LoVo (cell line): ENCODE measurements at places on chromosomes 3 and 15.

- DNase-seq = no peak
Measured at GRCh38 chr15:74336061-74337005, 31.1 kb downstream of the CYP11A1 start.

DNA sequence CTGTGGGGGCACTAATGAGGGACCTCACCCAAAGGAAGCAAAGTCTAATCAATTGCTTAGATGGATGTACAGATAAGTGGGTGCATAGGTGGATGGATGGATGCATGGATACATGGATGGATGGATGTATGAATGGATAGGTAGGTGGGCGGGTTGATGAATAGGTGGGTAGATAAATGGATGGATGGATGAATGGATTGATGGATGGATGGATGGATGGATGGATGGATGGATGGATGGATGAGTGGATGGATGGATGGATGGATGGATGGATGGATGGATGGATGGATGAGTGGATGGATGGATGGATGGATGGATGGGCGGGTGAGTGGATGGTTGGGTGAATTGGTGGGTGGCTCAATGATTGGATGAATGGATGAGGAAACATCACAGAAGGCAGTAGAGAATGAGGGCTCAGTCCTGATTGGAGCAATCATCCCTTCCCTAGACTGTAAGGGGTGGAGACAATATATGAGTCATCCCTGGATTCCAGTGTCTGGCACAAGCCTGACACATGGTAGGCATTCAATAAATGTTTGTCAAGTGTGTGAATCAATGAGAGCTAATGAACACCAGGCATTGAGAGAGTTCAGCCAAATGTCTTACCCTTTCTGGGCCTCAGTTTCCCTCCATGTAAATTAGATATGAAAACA, 40.4 kb upstream of the PXYLP1 start:
- no peak for DNase-seq

DNA sequence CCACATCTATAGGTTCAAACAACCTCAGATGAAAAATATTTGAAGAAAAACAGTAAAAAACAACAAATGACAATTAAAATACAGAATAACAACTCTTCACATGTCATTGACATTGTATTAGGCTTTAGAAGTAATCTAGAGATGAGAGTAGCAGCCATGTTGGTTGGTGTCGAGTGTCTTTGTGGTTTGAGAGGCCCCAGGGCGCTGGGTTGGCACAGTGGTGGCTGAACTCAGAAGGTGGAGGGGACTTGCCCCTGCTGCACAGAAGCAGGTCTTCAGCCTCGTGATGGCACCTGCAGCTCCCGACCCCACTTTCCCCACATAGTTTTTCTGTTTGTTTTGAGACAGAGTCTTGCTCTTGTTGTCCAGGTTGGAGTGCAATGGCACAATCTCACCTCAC, 187.2 kb downstream of the OSBPL10 start:
- no peak for DNase-seq

GRCh38 chr3:194971009-194971408, 285.3 kb downstream of the FAM43A start:
- DNase-seq = no peak

DNA sequence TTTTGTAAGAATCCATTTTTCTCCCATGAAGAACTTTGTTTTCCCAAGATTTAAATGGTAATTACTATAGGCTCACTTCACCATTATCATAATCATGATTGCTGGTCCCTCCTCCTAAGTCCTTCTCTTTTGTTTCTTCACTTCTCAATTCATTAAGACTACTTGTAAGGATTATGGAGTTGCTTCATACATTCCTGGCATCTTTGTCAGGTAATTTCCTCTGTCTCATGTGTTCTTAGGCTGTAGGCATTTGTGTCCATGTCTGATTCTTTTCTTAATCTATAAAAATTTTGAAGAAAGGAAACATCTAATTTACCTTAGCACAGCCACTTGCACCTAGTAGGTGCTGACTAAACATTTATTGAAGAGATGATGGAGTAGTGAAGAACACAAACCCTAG, 79.9 kb upstream of the SATB1 start:
- DNase-seq = no peak

DNA sequence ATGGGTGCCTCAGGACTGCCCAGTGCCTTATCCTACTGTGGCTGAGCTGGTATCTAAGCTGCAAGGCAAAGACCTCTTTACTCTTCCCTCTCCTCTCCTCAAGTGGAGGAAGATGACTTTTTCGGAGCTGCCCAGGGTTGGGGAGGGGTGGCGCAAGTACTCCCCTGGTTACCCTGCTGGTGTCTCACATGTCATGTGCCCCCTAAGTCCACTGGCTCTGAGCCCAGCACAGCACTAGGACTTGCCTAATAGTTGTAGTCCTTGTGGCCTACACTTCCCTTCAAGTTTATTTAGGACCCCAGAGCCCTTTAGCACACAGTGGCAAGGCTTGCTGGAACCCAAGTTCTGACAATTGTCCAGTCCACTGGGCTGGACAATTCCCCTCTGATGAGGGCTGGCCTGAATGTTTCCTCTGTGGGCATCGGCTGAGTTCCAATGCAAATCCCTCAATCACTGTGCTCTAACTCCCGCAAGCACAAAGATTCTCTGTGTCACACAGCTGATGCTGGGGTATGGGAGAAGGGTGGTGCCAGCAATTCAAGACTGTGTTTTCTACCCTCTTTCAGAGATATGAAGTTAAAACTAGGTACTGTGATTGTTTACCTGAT, 60.4 kb downstream of the UQCC5 start:
- no peak for DNase-seq

DNA sequence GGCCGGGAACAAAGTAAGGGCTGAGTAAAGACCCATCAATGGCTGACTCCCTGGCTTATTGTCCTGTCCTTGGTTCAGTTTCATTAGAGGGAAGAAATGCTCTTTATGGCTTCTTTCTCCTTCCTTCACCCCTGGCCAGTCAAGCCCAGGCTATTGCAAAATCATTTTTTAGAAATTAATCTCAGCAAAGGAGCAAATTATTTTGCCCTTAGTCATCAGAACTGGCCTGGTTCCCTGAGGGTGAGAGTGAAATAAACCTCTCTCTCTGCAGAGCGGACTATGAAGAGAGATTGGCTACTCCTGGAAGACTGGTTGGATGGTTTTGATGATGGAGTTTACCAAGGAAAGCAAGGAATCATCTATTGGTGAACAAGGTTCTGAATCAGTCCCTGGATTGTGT, 52.7 kb upstream of the OXTR start:
- no peak for DNase-seq

- no peak for DNase-seq
Measured at GRCh38 chr3:54931182-54931581, 3.3 kb upstream of the LRTM1 start.

DNA sequence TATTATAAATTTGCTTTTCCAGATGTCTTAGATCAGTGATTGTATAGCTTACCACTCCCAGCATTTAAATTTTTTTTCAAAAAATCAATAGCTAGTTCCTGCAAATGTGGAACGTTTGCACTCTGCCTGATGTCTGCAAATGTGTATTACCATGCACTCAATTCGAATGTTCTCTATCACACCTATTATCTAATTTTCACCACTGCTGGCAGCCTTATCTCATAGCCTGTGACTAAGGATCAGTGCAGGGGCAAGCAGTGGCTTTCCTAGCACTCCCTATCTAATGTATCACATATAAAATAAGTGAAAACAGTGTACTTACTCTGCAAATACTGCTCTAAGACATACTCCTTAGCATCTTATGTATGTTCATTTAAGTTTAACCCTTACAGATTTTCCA, 196.3 kb upstream of the PLSCR5 start:
- DNase-seq = no peak

- DNase-seq = no peak
Measured at GRCh38 chr3:117836296-117836695, 1126.7 kb downstream of the TUSC7 start.

DNA sequence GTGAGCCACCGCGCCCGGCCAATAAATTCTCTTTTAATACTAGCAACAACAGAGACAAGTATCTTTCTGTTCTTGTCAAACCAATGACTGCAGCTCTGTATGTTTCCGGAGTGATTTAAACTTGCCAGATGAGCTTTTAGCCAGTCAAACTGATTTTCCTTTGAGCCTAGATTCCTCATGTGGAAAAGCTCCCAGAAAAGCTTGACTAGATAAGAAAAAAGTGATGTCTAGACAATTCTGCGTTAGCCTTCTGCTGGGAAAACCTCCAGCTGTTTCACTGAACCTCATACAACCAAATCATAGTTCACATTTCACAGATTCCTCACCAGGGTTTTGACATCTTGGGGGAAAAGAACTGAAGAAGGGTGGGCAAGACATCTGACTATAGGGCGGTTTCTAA, 78.6 kb downstream of the MAGI1 start:
- DNase-seq = no peak

DNA sequence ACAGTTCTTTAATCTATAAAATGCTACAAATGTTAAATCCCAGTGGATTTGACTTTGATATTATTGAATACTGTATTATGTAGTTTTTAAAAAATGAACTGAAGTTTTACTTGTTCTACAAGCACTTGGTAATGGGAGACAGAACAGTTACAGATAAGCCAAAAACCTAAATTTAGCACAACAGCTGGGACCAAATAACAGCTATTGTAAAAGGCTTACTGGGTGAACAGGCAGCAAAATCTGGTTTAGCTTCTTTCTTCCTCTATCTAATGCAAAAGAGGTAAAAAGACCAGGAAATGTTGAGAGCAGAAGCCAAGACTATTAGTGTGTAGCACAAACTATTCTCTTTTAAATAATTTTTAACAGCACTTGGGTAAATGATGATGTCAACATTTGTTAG, 1.6 kb upstream of the ATOSA start:
- no peak for DNase-seq

- DNase-seq = no peak
Measured at GRCh38 chr15:99978426-99978825, 245.2 kb upstream of the LYSMD4 start.

GRCh38 chr15:100764778-100765466, 114.7 kb upstream of the ALDH1A3 start:
- DNase-seq = no peak

GRCh38 chr3:29279806-29280205, 1.1 kb upstream of the RBMS3 start:
- no peak for DNase-seq

DNA sequence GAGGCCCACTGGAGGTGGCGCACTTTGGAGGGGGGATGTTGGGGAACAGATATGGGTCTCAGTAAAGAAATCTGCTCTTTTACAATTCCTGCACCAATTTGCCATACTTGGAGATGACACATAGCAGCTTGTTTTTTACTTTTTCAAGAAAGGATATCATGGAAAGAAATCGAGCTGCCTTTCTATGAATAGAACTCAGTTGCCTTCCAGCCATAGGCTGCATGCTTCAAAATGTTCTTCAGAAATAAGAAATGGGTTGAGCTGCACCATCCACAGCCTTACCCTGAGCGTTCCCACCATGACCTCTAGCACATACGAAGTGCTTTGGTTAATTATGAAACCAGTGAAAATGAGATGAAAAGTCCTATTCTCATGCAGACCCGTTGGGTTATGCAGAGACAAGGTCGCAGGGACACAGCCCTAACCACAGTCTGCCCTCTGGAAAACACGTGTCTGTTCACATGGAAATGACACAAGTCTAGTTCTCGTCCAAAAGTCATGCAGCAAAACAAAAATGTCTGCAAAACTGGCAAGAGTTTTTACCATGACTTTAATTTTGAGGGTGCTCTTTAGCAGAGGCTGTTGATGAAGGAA, 36.3 kb downstream of the NGRN start:
- no peak for DNase-seq

- no peak for DNase-seq
Measured at GRCh38 chr3:4976109-4976508, 3.1 kb upstream of the BHLHE40 start.

DNA sequence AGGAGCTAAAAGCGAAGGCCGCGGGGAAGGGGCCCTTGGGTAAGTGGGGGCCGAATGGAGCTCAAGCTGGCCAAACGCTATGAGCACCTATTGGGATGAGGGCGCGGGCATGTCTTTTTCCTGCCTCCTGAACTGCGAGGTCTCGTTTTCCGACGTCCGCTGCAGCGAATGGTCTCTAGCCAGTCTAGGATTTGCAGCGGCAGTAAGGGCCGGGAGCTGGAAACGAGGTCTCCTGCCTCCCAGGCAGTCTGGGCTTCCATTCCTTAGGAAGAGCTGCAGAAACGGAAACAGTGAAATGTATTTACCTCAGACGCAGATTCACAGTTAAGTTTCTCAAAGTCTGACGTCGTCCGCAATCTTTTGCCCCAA, 517 bp downstream of the TMA7 start:
- DNase-seq = no peak

GRCh38 chr3:128567705-128568356, 74.8 kb upstream of the GATA2 start:
- no peak for DNase-seq

- no peak for DNase-seq
Measured at GRCh38 chr3:101533603-101533968, 20.6 kb upstream of the SENP7 start.

GRCh38 chr3:57598765-57599360, 1.7 kb upstream of the ARF4 start:
- DNase-seq = peak; percentile 15

- DNase-seq = peak; percentile 82
Measured at GRCh38 chr3:134039161-134039862, 9.6 kb upstream of the SLCO2A1 start.

DNA sequence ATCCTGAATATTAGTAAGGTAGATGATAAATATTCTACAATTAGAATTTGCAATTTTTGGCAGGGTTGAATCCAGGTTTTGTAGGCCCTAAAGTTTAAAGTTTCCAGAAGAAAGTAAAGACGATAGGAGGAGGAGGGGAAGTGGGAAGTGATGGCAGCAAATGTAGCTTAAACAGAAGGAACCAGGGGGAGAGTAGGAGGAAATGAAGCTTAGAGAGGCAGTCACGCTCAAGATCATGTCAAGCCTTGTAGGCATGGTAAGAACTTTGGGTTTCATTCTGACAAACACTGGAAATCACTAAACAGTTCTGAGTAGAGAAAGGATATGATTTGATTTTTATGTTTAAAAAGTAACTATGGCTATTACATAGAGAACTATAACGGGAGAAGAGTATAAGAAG, 63.9 kb downstream of the NR2E3 start:
- DNase-seq = no peak

DNA sequence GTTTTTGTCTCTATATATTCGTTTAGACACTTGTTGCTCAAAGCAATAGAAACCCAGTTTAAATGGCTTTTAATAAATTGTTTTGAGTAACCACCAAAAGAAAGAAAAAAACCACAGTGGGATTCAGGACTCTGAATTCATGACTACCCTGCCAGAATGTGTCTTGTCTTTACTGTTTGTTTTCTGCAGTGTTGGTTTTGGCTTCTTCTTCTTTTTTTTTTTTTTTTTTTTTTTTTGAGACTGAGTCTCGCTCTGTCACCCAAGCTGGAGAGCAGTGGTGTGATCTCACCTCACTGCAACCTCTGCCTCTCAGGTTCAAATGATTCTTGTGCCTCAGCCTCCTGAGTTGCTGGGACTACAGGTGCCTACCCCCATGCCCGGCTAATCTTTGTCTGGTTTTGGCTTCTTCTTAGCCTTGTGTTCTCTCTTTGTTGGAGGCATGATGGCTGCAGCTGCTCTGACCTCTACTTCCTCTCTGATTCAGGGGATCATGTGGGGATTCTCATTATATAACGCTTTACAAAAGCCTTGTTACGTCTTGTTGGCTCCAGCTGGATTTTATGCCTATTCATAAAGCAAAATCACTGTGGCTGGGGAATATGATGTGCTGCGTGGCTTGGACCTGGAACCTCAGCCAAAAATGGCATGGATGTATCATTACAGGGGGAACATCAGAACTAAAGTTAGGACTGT, 54.0 kb downstream of the PLS1 start:
- no peak for DNase-seq
